HuH-7 (cell line): ENCODE measurements at places on chromosomes 4 and X.

- no peak for DNase-seq
These were observed 19.9 kb downstream of the IQSEC2 start for GRCh38 chrX:53261355-53261972.

DNA sequence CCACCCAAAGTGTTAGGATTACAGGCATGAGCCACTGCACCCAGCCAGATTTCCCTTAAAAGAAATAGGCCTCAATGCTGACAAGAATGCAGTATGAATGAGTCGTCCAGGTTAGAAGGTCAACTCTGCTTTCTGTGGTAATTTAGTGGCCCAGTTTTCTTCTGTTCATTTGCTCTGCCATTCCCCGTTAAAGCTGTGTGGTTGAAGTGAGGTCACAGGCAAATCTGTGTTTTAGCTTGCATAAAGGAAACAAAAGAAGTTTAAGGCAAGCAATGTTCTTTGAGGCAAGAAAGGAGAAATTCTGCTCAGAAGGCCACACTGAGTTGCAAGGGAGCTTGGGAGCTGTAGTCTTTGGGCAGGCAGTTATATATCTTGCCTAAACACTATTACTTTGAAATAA lies 176.8 kb downstream of the LARP7 start:
- DNase-seq, result no peak

DNA sequence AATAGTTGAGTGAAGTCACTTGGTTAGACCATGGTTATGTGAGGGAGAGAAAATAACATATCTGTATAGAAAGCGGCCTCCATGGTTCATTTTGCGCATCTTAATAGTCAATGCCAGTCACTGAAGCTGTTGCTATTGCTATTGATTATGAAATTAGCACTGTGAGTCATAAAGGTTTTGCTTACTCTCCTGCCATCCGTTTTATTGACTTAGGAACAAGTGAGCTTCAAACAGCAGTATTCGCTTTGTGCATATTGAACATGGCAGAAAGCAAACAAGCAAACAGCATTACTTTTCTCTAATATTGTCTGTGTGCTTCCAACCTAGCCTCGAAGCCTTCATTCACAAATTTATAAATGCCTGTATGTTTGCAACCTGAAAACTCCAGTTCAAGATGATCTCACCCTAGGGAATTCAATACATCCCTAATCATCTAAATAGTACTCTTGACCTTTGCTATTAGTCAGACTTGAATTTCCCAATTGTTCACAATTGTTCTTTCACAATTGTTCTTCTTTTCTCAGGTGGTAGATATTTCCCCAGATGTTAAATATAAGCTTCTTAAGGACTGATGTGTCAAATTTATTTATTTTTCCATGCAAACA lies 55.9 kb upstream of the GABRA2 start:
- DNase-seq, result peak; percentile 4

- DNase-seq, result no peak
These were observed 341.1 kb downstream of the RAPGEF2 start for GRCh38 chr4:159443975-159444374.

- DNase-seq, result no peak
These were observed 107.8 kb upstream of the GPC4 start for GRCh38 chrX:133523081-133523487.

DNA sequence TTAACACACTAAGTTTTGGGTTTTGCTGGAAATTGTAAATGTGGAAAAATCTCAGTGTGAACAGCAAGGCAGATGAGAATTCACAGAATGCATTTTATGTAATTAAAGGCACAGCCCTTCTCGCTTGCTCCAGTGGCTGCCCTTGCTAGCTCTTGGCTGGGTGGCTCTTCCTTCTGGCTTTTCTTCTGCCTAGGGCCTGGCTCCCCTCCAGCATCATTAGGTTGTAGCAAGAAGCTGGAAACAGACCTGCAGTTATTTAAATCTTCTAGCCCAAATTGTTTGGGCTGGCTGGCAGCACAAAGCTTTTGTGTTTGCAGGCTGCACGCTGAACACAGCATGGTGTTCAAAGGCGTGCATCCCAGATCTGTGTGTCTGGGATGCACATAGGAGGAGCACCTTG lies 56.5 kb downstream of the LIMCH1 start:
- no peak for DNase-seq

GRCh38 chr4:138761638-138762220 lies 253.9 kb upstream of the NOCT start:
- no peak for DNase-seq

- DNase-seq, result no peak
These were observed 62.3 kb downstream of the CLDN22 start for GRCh38 chr4:183257808-183258207.

DNA sequence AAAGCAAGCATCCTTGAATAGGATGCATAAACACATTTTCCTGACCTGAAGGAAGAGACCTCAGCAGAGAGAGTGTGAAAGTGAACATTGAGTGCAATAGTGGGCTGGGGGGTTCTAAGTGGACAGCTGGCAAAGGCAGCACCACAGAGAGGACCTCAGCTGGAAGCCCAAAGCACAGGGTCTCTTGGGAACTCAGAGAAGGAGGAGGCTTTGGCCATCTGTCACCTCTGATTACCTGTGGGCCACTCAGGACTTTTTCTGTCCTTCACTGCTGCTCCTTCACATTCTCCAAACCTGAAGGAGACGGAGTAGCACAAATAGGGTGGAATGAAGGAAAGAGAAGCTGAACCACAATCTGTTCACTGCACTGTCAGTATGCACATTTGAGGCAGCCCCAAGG lies 37.9 kb upstream of the FAT4 start:
- no peak for DNase-seq

DNA sequence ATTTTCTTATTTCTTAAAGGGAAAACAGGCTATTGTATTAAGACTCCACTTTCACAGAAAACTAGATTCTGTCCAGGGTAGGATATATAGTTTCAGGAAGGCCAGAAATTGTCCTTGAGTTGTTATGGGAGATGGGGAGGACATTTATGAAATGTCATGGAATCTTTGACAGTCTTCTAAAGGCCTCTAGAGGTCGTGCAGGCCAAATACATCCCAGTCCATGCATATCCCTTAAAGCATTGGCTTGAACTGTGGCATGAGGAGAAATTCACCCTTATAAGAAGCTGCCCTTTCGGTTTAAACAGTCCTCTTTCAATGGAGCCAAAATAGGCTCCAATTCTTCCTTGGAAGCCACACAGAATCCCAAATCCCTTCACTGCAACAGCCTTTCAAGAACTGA lies 183.6 kb upstream of the NOCT start:
- no peak for DNase-seq

GRCh38 chr4:71212216-71212615 lies 126.6 kb upstream of the SLC4A4 start:
- no peak for DNase-seq

DNA sequence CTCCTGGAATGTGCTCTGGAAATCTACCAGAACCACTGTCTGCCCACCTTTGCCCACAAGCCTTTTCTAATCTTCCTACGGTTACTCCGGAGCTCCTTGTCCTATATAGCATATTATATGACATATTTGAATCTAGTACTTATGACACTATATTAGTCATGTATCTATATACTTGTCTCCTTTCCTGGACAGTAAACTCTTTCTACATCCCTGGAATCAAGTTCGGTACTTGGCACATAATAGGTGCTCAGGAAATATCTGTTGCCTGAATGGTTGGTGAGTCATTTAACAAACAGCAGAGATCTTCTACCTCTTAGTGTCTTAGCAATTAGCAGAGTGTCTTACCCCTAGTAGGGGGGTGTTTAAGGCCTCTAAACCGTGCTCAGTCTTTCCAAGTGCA lies 123.6 kb downstream of the RELL1 start:
- no peak for DNase-seq

GRCh38 chr4:6671648-6672047 lies 22.0 kb upstream of the S100P start:
- no peak for DNase-seq

GRCh38 chrX:12843668-12844279 lies 23.1 kb upstream of the TLR7 start:
- peak; percentile 12 for DNase-seq

GRCh38 chrX:133796282-133796681 lies 189.1 kb downstream of the GPC3 start:
- no peak for DNase-seq

GRCh38 chr4:65747386-65747785 lies 77.1 kb upstream of the EPHA5 start:
- no peak for DNase-seq
